ENCODE measurements at places on chromosomes 3 and 15.

DNA sequence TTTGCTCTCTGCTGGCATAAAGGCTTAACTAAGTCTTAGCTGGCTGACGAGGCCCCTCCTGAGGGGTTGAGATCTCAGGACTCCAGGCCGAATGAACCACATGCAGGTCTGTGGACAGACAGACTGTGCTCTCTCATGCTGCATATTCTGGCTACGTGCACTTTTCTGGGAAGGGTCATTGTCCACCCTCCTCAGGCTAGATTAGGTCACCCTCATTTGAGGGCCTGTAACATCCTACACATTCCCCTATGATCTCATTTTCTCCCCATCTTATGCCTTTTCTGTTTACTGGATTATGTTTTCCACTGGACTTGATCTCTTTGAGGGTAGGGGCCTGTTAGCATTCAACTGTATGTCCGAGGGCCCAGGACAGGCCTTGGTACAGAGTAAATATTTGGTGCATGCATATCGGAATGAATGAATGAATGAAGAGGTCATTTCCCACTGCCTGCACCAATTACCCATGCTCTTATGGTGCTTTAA is 13.7 kb downstream of the EEFSEC start:
- no peak for DNase-seq

DNA sequence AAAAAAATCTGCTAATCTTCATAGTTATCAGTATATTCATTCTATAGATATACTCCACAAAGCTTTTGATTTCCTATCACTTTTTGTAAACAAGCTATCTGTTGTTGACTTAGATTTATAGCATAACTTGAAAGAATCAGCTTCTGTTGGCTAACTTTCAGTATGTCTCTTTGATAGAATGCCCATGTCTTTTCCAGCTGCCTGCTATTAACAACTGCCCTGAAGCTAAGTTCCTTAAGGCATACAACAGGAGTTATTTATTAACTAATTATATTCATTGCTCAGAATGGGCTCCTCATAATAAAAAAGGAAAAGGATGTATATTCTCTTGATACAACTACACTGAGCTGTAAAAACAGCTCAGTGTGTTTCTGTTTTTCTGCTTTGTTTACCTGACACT is 293.9 kb downstream of the TUSC7 start:
- DNase-seq = no peak

DNA sequence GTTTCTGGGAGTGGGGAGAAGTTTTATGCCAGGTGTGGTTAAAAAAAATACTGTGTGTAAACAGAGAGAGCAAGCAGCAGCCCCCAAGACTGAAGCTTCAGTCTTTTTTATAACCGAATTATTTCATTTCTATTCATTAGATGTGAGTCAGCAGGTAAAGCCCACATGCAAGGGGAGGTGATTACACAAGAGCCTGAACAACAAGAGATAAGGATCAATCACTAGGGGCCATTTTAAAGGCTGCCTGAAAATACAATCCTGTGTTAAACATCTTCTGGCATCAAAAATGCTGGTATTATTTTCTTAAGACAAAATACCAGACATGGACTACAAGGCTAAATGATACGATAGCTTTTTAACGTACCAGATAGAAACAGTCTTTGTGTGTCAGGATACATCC is 217.3 kb downstream of the SUCLG2 start:
- DNase-seq = no peak

- DNase-seq = no peak
Observed at GRCh38 chr3:44992555-44993470, 16.8 kb downstream of the EXOSC7 start.

DNA sequence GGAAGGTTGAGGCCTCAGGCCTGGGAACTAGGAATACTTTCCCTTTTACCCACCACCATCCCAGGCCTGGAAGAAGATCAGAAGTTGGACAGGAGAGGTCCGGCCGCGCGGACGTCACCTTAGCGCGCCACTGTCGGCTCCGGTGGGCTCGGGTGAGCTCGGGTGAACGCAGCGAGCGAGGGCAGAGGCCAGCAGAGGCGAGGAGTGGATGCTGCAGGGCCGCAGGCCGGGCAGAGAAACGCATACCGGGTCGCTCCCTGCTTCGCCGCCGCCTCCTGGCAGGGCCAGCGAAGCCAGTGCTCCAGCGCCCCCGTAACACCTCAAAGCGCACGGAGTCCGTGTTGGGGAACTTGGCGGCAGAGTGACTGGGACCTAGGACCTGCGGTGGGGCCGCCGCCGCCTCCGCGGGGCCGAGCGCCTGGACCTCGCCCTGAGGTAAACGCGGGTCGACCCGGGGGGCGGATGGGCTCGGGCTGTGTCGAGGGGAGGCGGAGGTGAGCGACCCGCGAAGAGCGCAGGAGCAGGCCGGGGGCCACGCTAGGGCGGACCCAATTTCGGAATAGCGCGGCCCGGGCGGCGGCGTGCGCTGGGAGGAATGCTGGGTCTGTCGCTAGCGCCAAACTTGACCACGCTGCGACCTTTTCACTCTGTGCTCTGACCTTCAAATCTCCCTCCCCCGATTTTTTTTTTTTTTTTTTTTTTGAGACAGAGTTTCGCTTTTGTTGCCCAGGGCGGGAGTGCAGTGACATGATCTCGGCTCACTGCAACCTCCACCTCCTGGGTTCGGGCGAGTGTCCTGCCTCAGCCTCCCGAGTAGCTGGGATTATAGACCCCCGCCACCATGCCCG is 1.6 kb downstream of the CYP11A1 start:
- DNase-seq = peak; percentile 76

GRCh38 chr15:57236561-57237300 is 139.6 kb upstream of the CGNL1 start:
- DNase-seq = no peak

- DNase-seq = no peak
Observed at GRCh38 chr15:69117431-69117871, 43.0 kb upstream of the GLCE start.

DNA sequence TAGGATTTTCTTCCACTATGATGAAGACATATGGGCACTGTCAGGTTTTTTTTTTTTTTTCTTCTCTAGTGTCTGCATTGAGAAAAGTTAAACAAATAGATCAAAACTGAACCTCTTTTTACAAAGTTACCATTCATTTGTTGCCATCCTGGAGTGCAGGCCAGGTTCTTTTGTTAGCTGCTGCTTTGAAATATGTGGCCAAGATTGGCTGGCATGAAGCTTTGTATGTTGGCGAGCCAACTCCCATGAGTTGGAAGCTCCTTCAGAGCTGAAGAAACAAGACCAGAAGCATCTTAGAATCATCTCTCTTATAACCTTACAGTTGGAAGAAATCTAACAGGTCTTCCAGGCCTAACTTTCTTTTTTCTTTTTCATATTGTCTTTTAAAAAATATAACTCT is 346.5 kb downstream of the THSD4 start:
- DNase-seq = no peak

DNA sequence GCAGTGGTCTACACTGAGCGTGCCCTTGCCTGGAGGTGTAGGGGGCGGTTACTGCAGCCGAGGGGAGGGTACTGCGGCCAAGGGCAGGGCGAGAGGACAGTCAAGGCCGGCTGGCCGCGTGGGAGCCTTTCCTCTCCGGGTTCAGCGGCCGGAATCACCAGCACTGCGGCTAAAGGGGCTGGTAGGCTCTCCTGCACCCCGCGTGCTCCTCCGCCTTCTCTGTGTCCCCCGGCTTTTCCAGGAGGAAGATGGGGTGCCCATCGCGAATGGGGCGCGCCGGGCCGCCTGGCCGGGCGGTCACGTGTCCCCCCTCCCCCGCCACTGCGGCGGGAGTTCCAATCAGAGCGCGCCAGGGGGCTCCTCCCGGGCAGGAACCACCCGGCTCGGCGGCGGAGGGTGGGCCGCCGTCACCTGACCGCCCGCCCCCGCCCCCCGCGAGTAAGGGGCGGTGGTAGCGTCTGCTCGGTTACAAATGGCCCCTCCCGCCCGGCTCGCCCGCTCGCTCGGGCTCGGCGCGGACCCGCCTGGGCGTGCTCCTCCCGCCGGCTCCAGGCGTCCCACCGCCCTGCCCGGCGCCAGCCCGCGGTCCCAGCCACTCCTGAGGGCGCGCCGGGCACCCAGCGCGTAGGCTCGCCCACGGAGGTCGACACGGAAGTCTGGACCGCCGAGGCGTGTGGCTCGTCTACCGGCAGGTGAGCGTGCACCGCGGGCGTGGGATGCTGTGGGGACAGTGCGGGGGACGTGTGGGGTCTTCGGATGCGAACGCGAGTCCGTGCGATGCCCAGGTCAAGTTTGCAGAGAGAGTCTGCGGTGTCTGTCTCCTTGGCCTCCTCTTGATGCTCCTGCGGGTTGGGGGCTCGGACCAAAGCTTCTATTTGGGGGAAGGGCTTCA is 242.6 kb upstream of the TOPAZ1 start:
- no peak for DNase-seq

- DNase-seq = no peak
Observed at GRCh38 chr3:188631291-188632010, 477.5 kb downstream of the LPP start.

DNA sequence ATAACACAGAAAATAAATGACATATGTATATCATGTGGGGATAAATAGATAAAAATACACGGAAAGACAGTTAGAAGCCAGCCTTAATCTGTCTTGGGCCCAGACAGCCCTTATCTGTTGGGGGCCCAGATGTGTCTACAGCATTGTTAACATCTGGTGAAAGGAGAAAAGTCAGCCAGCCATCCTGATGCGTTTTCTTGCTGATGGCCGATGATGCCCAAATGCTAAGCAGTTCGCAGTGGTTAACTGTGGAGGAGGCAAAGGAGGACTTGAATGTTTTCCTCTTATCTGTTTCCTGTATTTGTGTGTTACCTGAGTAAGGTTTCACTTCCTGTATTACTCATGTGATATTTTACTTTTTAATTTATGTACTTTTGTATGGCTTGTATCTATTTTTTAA is 46.2 kb downstream of the NOX5 start:
- DNase-seq = no peak

DNA sequence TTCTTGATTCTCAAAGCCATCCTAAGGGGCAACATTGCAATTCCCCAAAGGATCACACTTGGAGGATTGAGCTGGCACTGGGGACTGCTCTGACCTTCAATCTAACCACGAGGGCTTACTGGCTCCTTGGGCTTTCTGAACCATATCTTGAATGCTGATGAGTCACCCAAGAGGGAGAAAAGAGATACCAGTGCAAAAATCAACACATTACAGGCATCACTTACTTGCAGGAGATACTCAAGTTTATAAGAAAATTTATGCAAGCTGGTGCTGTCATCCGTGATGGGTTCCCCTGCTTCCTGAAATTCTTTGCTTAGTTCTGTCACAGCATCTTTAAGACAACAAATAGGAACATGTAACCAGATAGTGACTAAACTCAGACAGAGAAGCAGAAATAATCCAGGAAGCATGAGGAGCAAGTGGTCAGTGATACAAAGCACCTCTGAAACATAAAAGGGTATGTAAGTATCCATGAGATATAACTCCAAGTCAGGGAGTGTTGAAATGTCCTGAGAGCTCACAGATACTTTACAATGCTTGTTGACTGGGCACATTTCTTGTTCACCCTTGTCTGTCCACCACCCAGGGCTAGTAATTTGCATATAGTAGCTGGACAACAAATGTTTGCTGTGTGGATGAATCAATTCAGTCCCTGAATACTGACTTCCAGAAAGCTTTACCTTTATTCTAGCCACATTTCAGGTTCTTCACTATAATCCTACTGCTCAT is 14.1 kb downstream of the FYCO1 start:
- no peak for DNase-seq

GRCh38 chr15:58686286-58686685 is 63.2 kb downstream of the ADAM10 start:
- no peak for DNase-seq

GRCh38 chr15:92709110-92709790 is 53.7 kb upstream of the FAM174B start:
- no peak for DNase-seq

- DNase-seq = no peak
Observed at GRCh38 chr3:195064300-195064931, 206.5 kb downstream of the XXYLT1 start.

GRCh38 chr3:66432041-66432766 is 68.6 kb downstream of the LRIG1 start:
- DNase-seq = no peak

DNA sequence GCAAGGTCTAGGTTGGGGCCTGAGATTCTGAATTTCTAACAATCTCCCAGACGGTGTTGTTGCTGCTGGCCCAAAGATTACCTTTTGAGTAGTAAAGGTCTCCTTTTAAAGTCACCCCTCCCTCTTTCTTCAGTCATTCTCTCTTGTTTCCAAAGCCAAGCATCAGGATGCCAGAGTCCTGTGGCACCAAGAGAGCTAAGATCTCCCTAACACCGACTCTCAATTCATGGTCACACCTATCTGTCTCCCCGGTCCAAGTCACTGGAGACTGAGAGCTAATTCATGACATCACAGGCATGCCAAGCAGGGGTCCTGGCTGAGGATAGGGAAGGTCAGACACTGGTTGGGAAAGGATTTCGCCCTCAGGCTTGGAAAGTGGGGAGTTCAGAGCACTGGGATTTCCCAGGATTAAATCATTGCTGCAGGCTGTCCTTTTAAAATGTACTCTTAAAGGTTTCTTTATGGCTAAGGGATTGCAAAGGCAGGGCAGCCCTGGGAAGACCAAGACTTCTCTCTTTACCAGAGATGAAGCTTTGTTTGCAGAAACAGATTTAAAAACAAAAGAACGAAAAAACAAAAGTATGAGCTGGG is 7.3 kb downstream of the SHOX2 start:
- DNase-seq = no peak

DNA sequence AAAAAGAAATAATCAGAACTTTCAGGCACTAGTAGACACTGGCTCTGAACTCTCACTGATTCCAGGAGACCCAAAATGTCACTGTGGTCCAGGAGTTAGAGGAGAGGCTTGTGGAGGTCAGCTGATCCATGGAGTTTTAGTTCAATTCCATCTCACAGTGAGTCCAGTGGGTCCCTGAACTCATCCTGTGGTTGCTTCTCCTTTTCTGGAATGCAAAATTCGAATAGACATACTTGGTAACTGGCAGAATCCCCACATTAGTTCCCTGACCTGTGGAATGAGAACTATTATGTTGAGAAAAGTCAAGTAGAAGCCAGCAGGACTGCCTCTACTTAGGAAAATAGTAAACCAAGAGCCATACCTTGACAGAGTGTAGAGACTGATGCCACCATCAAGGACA is 87.3 kb upstream of the OXTR start:
- DNase-seq = no peak

GRCh38 chr15:92882697-92883162 is 17.4 kb upstream of the CHD2 start:
- no peak for DNase-seq

GRCh38 chr3:122132949-122133540 is 50.4 kb upstream of the CASR start:
- no peak for DNase-seq

DNA sequence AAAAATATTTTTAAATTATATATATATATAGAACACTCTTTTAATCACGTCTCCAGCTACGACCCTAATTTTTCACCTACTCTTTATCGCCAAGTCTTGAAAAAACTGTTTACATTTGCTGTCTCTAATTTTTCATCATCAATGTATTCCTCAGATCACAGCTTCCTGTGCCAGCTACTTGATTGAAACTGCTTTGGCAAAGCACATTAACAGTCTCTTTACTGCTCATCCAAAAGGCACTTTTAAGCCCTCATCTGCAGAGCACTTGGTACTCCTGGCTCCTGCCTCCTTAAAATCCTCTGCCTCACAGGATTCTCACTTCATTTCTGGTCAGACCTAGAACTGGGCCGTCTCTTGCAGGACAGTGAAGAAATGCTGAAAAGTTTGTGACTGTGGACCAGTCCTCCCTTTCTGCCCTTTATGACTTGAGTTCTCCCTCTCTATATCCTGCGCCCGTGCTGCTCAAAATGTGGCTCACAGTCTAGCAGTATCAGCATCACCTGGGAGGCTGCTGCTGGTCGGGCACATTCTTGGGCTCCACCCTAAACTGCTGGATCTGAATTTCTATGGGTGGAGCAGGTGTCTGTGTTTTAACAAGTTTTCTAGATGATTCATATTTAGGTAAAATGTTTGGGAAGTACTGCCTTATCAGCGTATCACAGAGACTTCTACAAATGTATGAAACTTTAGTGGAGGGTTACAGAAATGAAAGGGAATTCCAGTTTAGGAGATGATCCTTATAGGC is 196.8 kb downstream of the ADAMTSL3 start:
- no peak for DNase-seq

Data from activated CD8-positive, alpha-beta memory T cell treated with anti-CD3 and anti-CD28 coated beads for 24 hours (primary cell).